ENCODE measurements at places on chromosomes 11 and 22. TPM values are rescaled to one million over a fixed set of nuclear protein-coding genes. Genes with fewer than 3 reads are reported as not detected.

The CD3D gene
- not detected for total RNA-seq

The MMP12 gene
- total RNA-seq, result not detected

The SCYL1 gene
- total RNA-seq, result 46.6 TPM

The LPXN gene
- 2.0 TPM for total RNA-seq

The NUMA1 gene
- 103 TPM for total RNA-seq

The SPI1 gene
- total RNA-seq, result not detected

The MRGPRE gene
- total RNA-seq, result not detected

The LAYN gene
- 143 TPM for total RNA-seq

The OR10D3 gene
- not detected for total RNA-seq

The GGT5 gene
- total RNA-seq, result 1.8 TPM

The KLHL35 gene
- 1.7 TPM for total RNA-seq

The ZNF214 gene
- total RNA-seq, result 0.65 TPM

The PRDX5 gene
- 217 TPM for total RNA-seq

The EIF3D gene
- total RNA-seq, result 291 TPM

The CYP2D6 gene
- under 0.01 TPM for total RNA-seq

The BIRC3 gene
- total RNA-seq, result 1.5 TPM

The CBL gene
- 6.2 TPM for total RNA-seq

The FEN1 gene
- 8.3 TPM for total RNA-seq

The TMEM191C gene
- total RNA-seq, result 0.20 TPM

The JOSD1 gene
- total RNA-seq, result 75.6 TPM

The SCN3B gene
- 6.7 TPM for total RNA-seq

The TBX1 gene
- 74.2 TPM for total RNA-seq

The NLRP14 gene
- total RNA-seq, result not detected

The AIP gene
- total RNA-seq, result 112 TPM

The CNGA4 gene
- total RNA-seq, result not detected

The F2 gene
- not detected for total RNA-seq

The OR10A5 gene
- total RNA-seq, result not detected

The RIC3 gene
- total RNA-seq, result not detected

The RFPL1 gene
- not detected for total RNA-seq

The ELMOD1 gene
- total RNA-seq, result 0.65 TPM

The MYO7A gene
- 4.8 TPM for total RNA-seq

The DGCR6 gene
- 0.60 TPM for total RNA-seq

The CHCHD10 gene
- 5.7 TPM for total RNA-seq

The PAK1 gene
- total RNA-seq, result 0.87 TPM

The CTSD gene
- total RNA-seq, result 532 TPM

The LMNTD2 gene
- 1.1 TPM for total RNA-seq

The GTSE1 gene
- 0.99 TPM for total RNA-seq
